Stimulated activated CD8-positive, alpha-beta memory T cell treated with anti-CD3 and anti-CD28 coated beads, Interleukin-15, amount 100 ng/mL, for 4 hours (primary cell): ENCODE measurements at places on chromosomes 2 and 18.

- no peak for DNase-seq
Measured at GRCh38 chr2:184589261-184589660, 9.1 kb upstream of the ZNF804A start.

DNA sequence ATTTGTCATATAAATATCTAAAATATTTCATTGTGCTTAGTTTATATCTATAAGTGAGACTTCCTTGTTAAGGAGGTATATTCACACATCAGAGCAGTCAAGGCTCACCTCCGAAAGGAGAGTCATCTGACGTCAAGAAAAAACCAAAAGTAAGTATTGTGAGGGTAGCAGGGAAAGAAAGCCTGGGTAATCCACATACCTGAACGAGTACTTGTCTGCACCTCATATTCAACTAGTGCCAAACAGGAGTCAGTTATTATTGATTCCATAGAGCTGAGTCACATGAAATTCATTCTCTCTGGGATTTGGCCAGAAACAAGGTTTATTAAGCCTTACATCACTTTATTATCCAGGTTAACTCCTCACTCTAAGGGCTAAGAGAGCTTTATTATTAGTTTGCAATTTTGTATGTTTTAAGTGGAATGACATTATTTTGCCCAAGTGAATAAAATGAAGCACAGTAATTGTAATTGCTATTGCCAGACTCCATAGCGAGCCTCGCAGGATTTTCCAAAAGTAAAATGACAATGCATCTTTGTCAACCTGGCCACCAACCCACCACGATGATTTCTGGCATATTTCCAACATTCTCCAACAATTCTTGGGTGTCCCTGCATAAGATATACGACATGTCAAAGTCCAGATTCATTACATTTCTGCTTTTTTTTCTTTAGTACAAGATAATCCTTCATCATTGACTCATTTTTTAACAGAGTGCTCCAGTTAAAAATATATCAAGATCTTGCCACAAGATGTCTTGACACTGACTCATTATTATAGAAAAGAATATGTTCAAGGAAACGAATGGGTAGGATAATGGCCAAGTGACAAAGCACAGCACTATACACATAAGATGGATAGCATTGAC lies 1210.4 kb upstream of the ACVR2A start:
- no peak for DNase-seq

- DNase-seq, result no peak
Measured at GRCh38 chr18:55509631-55510324, 78.2 kb downstream of the TCF4 start.

GRCh38 chr18:7094427-7094826 lies 23.2 kb downstream of the LAMA1 start:
- DNase-seq, result no peak

DNA sequence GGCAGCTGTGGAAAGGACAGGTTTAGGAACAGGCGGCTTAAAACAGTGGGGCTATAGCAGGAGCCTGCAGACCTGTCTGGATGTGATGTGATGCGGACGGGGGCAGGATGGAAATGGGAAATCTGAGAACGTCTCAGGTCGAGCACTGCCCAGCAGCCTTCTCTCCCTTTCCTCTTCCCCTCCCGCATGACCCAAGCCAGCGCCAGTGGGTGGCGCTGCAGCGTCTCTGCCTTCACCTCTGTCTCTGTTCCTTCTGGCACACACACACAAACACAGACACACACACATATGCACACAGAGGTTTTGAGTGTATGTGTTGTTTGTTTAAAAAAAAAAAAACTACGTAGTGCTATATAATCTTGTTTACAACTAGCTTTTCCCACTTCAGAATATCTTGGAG lies 82.0 kb upstream of the SLC66A3 start:
- DNase-seq, result no peak
